Stimulated activated CD4-positive, alpha-beta T cell treated with anti-CD3 and anti-CD28 coated beads, Interleukin-1b, Interleukin-23, amount 100 ng/mL, for 24 hours (primary cell): ENCODE measurements at places on chromosomes 4 and X.

DNA sequence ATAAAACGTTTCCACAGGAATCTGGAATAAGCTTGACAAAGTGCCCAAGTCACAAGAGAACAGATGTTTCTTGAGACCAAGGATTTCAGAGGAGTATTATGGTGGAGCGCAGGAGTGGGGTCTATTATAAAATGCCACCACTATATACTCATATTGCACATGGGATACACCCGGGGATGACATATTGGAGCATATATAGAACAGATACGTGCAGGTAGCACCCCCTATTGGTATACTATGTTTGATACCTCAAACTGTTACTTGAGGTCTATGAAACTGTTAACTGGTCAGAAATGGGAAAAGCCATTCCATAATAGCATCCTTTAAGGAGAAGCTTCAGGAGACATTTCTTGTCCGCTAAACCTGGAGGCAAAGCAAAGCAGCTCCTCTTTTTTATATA lies 86.0 kb downstream of the PCYT1B start:
- no peak for DNase-seq

- no peak for DNase-seq
Measured at GRCh38 chr4:138939960-138940359, 75.6 kb upstream of the NOCT start.

GRCh38 chrX:65528705-65529340 lies 5.8 kb downstream of the LAS1L start:
- peak; percentile 12 for DNase-seq

DNA sequence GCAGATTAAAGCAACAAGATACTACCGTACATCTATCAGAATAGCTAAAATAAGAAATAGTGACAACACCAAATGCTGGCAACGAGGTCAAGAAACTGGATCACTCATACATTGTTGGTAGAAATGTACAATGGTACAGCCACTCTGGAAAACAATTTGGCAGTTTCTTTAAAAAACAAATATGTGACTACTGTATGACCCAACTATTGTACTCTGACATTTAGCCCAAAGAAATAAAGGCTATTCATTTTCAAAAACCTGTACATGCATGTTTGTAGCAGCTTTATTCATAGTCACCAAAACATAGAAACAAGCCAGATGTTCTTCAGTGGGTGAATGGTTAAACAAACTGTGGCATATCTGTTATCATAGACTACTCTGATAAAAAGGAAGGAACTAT lies 8.2 kb downstream of the CLCN3 start:
- DNase-seq: no peak

- no peak for DNase-seq
Measured at GRCh38 chrX:132388371-132388770, 100.5 kb downstream of the MBNL3 start.

GRCh38 chr4:155759372-155760252 lies 791 bp downstream of the GUCY1B1 start:
- DNase-seq: no peak

DNA sequence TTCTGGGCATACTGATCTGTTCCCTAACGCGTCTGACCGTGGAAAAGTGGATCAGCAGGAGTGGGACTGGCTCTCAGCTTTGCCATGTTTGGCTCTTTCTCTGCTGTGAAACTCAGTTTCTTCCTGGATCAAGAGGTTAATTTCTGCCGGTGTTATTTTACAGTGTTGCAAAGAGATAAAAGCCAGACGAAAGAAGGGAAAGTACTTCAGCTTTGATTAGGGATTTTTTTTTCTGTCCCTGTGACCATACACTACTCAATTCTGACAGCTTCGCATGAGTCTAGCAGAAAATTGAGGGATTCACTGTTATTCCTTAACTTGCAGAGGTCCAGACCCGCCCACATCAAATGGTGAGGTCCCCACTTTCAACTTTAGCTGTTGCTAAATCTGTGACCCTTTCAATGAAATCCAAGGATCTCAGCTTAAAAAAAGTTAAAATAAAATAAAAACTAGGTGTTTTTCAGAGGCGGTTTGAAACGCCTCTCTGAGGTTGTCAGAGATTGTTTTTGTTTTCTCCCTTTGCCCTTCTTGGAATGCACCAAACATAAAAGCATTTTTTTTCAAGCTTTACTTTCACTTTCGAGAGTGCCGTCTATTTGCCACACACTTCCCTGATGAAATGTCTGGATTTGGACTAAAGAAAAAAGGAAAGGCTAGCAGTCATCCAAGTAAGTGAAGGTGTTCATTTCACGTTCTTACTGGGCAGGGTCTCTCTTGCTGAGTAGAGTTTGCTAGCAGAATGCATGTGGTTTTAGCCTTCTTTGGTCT lies at the start of gene TLR3:
TLR3 (plus strand) TSS at position 576 of the 768 bp plus-strand sequence. CDS start 7,464 bp downstream, outside the sequence.
- DNase-seq: no peak

DNA sequence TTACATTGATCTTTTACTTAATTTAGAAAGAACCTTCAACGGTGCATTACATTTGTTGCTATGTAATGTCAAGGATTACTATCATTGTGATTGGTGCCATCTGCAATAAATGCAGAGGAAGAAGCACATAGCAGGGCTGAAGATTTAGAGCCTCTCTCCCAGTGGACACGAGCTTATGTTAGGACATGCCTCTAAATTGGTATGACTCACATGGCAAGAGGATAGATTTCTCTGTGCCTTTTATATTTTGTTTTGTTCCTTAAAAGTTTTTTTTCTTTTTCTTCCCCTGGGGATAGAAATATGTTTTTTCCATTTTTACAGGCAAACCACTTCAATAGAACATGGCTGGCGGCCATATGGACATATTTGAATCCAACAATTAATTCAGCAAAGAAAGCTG lies 205.0 kb upstream of the HAND2 start:
- DNase-seq: no peak

DNA sequence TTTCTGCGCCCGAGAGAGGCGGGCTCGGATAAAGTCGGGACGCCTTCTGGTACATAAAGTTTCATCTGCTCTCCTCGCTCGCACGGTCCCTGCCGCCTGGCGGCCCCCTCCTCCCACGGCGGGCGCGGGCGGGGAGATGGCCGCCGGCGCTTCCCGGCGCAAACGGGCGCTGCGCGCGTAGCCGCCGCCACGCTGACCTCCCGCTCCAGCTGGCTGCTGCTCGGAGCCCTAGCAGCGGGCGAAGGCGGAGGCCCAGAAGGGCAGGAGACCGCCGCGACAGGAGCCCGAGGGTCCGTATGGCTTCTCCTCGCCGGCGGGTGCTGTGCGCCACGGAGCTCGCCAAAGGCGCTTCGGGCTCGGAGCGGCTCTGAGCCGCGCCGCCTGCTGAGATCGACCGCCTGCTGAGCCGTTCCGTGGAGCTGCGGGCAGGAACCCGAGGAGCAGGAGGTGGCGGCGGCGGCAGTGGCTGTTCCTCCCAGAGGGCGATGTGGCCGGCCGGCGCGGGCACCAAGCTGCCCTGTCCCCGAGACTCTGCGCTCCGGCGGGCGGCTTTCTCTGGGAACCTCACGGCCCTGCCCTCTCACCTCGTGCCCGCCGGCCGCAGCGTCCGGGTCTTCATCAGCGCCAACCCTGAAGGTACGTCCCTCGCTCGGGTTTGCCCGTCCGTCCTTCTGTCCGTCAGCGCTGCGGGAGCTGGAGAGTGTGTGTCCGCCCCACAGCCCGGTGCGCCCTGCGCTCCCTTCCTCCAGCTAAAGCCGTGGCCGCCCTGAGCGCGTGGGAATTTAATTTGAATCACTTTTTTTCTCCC lies at the start of gene NWD2:
NWD2 (plus strand) TSS at position 161 of the 808 bp plus-strand sequence; CDS start at position 486, 325 bp downstream.
- DNase-seq: no peak

- DNase-seq: no peak
Measured at GRCh38 chr4:180234730-180235129, 2008.5 kb upstream of the TENM3 start.

DNA sequence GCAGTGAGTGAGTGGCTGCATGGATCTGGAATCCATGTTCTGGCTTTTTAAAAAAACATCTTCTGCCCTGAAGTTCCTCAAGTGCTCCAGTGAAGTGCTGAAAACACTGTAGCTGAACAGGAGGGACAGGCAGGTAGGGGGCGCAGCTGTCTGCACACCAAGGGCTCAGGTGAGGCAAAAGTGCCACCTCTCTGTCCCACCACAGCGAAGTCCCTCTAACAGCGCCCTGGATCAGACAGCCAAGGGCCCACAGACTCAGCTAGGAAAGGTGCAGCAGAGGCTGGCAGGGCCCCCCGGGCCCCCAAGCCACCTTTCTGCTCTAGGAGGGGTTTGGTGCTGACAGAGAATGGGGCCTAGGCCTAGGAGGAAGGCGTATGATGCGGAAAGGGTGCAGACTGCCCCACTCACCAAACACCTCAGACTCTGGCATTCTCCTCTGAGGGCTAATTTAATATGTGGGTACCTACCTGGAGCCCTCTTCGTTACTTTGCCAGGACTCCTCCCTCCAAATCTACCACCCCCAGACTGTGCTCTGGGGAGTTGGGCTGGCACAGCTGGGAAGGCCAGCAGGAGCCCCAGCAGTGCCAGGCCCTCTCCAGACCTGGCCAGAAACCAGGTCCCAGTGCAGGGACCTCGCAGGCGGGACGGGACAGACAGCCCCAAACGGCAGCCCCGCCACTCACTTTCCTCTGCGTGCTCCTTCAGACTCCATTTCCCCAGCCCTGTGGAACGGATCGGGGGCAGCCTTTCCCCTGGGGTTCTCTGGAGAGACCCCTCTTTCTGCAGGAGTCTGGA lies 73.7 kb downstream of the ENPP6 start:
- no peak for DNase-seq

DNA sequence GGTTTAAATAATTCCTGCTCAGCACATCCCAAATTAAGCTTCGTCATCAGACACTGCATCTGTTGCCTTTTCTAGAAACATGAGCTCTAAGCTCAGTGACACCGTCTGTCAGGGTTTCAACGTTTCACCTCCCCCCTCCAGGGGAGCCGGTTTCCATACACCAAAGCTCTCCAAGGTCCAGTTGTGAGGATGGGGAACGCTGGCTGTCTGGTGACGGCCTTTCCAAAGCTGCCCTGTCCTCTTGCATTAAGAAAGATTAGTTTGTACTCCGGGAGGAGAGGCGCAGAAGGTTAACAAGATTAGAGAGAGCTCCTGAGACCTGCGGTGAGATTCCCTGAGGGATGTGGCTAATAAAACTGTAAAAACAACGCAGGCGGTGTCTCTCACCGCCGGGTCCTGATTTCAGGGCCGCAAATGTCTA lies 43.2 kb downstream of the ASMT start:
- DNase-seq: no peak

DNA sequence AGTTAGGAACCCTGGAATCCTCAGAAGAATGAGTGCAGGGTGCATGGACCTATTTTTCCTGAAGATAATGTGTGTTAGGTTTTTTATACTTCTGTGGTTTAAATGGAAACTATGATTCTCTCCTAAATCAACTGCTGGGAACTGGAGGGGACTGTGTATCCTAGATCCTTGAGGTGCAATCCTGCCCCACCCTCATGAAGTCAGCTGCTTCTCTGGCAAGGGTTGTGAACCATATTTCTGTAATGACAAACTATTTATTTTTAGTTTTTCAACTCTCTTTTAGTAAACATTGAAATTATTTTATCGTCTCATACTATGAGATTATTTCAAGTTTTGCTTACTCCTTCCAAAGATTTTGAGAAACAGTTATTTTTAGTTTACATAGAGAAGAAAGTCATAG lies 25.8 kb upstream of the VEGFC start:
- no peak for DNase-seq

DNA sequence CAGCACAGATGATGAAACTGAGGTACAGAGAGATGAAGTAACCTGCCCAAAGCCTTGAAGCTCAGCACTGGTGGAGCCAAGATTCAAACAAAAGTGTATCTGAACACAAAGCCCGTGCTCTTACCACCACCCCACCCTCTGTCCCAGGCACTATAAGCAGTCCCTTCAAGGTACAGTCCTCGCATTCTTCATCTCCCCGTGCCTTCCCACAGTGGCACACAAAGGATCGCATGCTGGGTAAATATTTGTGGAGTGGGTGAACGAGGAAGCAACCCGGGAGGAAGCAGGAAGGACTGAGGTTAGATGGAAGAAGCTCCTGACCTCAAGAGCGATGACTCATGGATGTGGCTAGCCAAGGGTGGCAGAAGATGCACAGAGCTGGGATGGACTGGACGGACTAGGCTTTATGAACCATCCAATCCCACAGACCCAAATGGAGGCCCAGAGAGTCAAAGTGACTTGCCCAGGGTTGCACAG lies 18.4 kb downstream of the IQSEC2 start:
- DNase-seq: no peak

GRCh38 chr4:86521373-86521969 lies 72.6 kb upstream of the PTPN13 start:
- no peak for DNase-seq

GRCh38 chr4:175351473-175351872 lies 433.3 kb downstream of the ADAM29 start:
- no peak for DNase-seq

DNA sequence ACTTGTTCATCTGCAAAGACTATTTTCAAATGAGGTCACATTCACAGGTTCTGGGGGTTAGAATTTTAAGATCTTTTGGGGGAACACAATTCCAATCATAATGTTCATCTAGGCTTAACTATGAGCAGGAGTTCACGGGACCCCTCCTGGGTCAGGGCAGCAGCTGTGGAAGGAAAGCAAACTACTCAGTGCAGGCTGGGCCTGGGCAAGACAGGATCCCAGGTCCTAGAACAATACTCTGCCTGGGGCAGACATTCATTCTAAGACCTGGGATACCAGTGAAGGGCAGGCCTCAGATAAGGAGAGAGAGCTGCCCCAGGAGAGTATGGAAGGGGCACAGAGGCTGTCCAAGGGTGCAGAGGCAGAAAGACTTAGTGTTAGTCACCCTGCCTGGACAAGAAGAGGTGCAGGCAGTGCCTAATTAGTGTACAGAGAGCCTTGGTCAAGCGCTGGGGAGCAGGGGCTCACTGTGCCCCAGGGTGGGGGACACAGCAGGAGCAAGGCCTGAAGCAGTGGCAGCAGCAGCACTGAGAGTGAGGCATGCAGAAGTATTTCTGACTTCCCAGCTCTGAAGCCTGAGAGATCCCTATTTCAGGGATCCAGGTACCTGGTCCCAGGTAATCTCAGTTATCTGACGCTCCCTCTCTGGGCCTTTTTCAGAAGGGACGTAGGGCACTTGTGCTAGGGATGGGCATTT lies 123.0 kb upstream of the MAMLD1 start:
- no peak for DNase-seq

DNA sequence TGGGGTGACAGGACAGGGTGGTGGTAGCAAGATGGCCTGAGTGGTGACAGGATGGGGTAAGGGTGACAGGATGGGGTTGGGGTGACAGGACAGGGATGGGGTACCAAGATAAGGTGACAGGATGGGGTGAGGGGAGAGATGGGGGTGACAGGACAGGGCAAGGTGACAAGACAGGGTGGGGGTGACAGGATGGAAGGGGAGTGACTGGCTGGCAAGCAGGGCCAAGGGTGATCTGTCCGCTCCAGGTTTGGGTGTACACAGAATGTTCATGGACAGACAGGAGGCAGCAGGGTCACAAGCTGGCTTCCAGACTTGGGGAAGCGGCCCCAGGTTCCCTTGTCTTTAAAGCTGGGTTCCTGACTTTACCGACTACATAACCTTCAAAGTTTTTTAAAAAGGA lies 23.3 kb downstream of the RNF212 start:
- DNase-seq: no peak

GRCh38 chr4:40330536-40330935 lies 4.6 kb upstream of the CHRNA9 start:
- DNase-seq: no peak

GRCh38 chr4:89029591-89029990 lies 27.4 kb downstream of the FAM13A start:
- no peak for DNase-seq

- no peak for DNase-seq
Measured at GRCh38 chr4:137378821-137379220, 153.5 kb downstream of the PCDH18 start.

- no peak for DNase-seq
Measured at GRCh38 chr4:7872264-7872771, 67.3 kb downstream of the AFAP1 start.
